NCI-H2107 (cell line): ENCODE measurements at places on chromosomes 5 and 9.

- no peak for DNase-seq
Observed at GRCh38 chr9:27787891-27788290, 214.6 kb upstream of the C9orf72 start.

DNA sequence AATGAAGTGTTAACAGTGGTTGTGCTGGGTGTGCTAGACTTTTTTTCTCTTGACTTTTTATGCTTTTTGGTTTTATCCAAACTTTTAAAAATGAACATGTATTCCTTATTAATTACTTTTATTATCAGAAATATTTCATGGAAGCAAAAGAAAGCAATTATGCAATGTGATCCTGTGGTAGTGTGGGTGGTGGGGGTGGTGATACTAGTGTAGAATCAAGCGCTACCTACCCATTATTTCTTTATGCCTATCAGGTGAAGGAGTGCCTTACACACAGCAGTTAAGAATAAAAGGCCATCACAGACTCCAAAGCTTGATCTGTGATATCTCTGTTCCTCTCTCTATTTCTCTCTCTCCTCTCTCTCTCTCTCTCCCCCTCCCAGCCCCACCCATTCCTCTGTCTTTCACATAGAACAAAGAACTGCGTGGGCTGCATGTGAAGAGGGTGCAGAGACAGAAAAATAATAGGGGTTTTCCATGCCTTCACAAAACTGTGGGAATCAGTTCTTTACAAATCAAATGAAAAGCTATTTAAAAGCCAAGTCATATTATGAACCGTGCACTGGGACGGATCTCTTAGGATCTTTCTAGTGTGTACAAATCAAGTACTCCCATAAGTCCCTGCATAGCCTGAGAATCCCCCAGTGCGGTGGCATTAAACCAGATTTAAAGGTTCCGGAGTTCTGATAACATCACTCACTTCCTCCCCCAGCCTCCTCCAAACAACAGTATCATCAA lies 351.2 kb downstream of the RAB3C start:
- no peak for DNase-seq

GRCh38 chr5:138934971-138935370 lies 59.8 kb upstream of the LRRTM2 start:
- no peak for DNase-seq

DNA sequence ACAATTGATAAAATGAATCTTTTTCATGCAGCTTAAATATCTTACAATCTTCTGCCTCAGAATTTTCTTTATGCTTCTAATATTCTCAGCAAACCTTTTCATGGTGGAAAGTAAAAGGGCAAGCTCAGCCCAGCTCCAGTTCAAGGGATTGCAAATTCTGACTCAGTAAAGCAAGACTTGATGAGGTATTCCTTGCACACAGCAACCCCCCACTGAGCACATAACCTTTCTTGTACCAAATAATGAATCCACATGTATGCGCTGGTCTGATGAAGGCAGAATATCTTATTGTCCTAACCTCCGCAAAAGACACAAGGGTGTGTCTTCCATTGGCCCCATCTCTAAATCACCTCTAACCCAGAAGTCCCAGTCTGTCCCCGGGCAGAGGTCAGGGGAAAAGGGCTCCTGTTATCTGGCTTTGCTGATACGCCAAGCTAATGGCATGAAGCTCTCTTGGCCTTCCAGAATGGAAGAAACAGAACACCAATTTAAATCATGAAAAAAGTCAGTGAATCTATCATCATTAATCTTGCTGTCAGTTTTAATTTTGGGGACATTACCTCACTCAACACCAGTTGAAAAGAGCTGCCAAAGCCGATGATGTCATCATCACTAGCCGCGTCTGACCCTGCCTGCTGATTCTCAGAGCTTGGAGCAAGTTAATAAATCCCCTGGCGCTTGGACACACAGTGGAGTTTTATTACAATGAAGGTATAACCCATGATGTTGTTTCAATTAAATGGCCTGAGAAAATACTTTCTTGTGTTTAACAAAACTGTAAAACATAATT lies 592.5 kb upstream of the CLINT1 start:
- DNase-seq, result no peak

GRCh38 chr5:131773805-131774204 lies 23.0 kb downstream of the FNIP1 start:
- DNase-seq, result no peak

- DNase-seq, result no peak
Observed at GRCh38 chr9:22143799-22144625, 134.9 kb upstream of the CDKN2B start.

GRCh38 chr9:129462360-129462759 lies 158.5 kb downstream of the C9orf50 start:
- DNase-seq, result no peak

GRCh38 chr5:54455413-54456157 lies at the start of gene HSPB3:
Gene HSPB3 (plus strand): TSS chr5:54455699. CDS start chr5:54455790, 91 bp downstream.
- no peak for DNase-seq

- no peak for DNase-seq
Observed at GRCh38 chr9:14057368-14058324, 256.3 kb downstream of the NFIB start.

DNA sequence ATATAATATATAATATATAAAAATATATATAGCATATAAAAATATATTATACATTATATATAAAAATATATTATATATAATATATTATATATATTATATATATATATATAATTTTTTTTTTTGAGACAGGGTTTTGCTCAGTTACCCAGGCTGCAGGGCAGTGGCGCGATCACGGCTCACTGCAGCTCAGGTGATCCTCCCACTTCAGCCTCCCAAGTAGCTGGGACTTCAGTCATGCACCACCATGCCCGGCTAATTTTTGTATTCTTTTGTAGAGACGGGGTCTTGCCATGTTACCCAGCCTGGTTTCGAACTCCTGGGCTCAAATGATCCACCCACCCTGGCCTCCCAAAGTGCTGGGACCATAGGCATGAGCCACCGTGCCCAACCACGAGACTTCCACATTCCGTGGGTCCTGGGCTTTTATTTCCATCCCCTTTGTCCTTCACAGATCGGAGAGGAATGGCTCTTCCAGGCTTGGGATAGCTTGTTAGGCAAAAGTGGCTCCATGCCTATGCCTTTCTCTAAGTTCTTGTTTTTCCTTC lies 62.0 kb upstream of the IER5L start:
- DNase-seq, result no peak

GRCh38 chr5:15577132-15577531 lies 77.2 kb downstream of the FBXL7 start:
- no peak for DNase-seq

DNA sequence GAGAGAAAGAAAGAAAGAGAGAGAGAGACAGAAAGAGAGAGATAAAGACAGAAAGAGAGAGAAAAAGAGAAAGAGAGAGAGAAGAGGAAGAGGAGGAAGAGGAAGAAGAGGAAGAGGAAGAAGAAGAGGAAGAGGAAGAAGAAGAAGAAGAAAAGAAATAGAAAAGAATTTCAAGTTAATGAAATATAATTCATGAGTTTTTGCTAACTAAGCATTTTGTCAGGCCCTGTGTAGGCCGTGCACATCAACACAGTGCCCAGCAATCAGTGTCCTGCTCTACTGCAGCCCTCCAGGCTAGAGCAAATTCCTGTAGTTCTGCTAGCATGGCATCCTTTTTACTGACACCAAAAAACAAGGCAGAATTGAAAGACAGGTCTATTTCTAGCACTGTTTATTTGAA lies 62.1 kb downstream of the PLPP1 start:
- DNase-seq, result no peak
